DMS53 (cell line): ENCODE measurements at places on chromosomes 12 and 14.

GRCh38 chr12:58211211-58211610 lies 269.8 kb downstream of the ATP23 start:
- DNase-seq: no peak

- no peak for DNase-seq
Measured at GRCh38 chr12:124727264-124727800, 136.3 kb downstream of the SCARB1 start.

DNA sequence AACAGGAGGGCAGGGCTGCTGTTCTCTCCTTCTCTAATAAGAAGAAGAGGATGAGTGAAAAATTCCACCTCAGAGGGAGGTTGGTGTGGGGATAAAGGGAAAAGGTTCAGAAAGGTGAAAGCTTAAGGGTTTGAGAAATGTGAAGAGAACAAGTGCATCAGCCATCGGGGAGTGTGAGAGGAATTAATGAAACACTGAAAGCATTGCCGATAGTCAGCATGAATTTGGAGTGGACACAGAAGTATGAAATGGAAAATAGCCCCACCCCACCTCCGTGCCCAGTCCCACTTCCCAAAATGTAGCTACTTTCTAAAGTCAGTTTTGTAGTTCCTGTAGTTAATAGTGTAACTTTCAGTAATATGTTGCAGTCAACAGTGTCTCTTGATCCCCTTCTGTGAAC lies 33.4 kb downstream of the DIP2B start:
- no peak for DNase-seq

DNA sequence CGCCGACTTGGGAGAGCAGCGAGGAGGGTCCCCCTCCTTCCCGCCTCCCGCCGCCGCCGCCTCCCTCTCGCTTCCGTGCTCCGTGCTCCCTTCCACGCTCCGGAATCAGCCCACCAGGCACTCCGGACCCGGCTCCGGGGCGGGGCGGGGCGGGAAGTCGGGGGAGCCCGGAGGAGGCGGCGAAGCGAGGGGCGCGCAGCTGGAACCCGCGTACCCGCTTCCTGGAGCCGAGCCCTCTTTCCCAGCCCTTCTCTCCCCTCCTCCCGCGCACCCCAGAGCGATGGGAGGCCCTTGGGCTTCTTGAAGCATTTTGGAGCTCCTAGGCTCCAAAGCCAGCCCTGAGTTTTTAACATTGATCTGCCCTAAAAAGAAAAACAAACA lies at the start of gene SYNDIG1L:
Gene SYNDIG1L, minus strand, starts transcription at position 9 of the 381 bp plus-strand sequence. CDS start 16,466 bp downstream, outside the sequence.
- DNase-seq: no peak

GRCh38 chr14:27049701-27050100 lies 451.9 kb upstream of the NOVA1 start:
- DNase-seq: no peak

GRCh38 chr12:79844693-79845092 lies 90.2 kb downstream of the PPP1R12A start:
- DNase-seq: peak; percentile 18

DNA sequence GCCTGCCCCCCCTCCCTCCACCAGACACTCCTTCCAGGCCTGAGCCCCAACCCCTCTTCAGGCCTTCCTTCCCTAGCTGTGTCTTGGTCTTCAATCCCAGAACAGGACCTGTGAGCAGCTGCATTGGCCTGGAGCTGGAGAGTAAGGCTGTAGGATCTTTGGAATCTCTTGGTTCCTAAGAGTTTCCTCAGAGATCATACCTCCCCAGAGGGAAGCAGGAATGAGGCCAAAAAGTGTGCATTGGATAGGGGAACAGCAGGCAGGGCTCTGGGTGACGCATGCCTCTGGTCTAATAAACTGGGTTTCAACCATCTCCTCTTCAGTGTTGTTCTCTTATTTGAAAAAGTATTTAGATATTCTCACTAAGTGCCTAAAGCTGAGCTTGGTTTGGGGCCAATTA lies 1.8 kb upstream of the SMARCD1 start:
- DNase-seq: no peak

GRCh38 chr14:93042968-93043940 lies 72.5 kb downstream of the ITPK1 start:
- DNase-seq: no peak

DNA sequence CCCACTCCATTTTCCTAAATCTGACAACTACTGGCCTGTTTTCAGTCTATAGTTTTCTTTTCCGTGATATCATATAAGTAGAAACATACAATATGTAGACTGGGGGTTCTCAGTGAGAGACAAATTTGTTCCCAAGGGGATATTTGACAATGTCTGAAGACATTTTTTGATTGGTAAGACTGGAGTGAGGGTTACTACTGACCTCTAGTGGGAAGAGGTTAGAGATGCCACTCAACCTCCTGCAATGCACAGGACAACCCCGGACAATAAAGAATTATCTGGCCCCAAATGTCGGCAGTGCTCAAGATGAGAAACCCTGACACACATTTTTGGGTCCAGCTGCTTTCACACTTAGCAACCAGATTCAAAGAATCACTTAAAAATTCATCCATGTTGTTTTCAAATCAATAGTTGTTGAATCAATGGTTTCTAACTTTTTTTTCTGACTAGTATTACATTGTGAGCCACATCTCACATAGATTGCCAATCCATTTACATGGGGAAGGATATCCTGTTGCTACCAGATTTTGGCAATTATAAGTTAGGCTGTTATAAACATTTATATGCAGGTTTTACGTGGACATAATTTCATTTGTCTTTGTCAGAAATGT lies 307.1 kb downstream of the RPL10L start:
- DNase-seq: peak; percentile 66
